Left lung (tissue), 14 donors: ENCODE measurements at places on chromosomes 3 and 15.

GRCh38 chr3:117509858-117510257 is 800.3 kb downstream of the TUSC7 start:
- DNase-seq = no peak

GRCh38 chr3:13040361-13041074 is 32.7 kb downstream of the IQSEC1 start:
- no peak for DNase-seq

DNA sequence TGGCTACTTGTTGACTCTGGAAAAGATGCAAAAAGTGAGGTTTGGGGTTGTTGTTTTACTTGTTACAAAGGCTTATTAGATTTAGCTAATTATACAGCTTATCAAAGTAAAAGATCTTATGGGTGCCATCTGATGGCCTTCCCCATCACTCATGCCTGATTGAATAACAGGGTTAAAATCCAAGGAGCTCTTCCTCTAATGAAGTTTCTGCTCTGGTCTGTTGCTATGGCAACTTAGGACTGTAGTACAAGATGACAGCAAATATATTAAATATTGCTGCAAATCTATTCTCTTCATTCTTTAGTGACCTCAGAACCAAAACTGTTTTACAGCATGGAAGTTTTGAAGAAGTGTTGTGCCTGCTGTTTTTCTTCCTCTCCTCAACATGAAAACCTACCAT is 45.6 kb upstream of the SRGAP3 start:
- DNase-seq = no peak

GRCh38 chr3:114132500-114132899 is 46.4 kb downstream of the DRD3 start:
- no peak for DNase-seq

DNA sequence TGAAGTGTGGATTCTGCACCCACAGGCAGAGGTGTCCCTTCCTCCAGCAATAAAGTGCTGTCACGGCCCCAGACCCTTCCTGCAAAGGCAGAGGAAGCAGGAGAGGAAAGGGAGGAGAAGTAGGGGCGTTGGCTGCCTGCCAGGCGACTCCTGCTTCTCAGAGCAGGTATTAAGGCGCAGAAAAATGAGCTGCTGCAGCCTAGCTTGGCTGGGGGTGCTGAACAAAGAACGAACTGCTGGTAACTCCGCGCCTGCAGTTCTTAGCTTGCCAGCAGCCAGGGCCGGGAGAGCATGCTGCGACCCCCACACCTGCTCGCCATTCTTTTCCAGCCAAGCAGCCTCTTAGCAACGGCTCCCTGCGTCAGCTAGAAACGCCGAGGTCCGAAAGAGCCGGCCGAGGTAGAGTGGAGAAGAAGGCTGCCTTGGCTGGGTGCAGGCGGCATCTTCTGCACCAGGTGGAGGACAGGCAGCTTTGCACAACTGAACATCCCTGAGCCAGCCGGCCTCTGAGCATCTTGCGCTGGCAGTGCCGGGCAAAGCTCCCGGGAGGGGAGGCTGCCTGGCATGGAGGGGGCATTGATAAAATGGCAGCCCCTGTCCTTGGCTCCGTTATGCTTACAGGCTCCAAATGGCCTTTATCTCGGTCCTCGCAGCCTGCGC is 296.0 kb downstream of the MEX3B start:
- DNase-seq = peak; percentile 63

GRCh38 chr3:81743096-81744025 is 18.1 kb downstream of the GBE1 start:
- DNase-seq = no peak

GRCh38 chr3:11547498-11547897 is 96.2 kb downstream of the VGLL4 start:
- DNase-seq = no peak

GRCh38 chr3:74287557-74287956 is 326.9 kb downstream of the CNTN3 start:
- no peak for DNase-seq

- DNase-seq = no peak
Observed at GRCh38 chr3:38383156-38383875, 36.7 kb downstream of the XYLB start.

GRCh38 chr15:41128174-41128902 is 12.3 kb upstream of the INO80 start:
- no peak for DNase-seq

DNA sequence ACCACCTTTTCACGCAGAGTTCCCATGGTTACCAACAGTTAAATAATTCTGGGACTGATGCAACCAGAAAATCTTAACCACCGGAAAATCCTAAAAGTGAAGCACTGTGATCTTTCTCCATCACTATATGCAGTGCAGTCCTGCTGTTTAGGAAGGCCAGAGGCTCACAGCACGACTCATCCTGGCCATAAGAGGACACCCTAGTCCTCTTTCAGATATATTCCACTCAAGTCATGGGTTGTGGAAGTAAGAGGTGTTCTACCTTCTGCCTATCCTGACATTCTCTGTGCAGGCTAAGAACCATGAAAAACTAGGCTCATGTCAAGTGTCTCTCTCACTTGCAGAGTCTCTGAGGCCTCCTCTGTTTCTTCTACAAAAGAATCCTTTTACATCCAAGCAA is 67.2 kb downstream of the DHX30 start:
- DNase-seq = no peak

DNA sequence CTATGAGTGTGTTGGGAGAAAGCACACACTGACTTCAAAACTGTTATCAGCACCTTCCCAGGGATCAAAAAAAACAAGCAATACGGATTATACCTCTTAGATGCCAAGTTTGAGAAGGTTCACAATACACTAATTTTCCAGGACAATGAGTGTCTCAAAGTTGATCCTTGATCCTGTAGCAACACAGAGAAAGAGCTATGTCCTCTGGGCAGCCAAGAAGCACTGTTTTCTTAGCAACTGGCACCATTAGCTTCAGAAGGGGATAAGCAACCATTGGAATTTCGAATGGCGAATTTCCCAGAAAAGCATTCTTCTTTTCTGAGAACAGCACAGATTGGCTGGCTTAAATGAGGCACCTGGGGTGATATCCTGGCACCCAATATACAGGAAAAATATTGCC is 270.3 kb upstream of the RORA start:
- no peak for DNase-seq

DNA sequence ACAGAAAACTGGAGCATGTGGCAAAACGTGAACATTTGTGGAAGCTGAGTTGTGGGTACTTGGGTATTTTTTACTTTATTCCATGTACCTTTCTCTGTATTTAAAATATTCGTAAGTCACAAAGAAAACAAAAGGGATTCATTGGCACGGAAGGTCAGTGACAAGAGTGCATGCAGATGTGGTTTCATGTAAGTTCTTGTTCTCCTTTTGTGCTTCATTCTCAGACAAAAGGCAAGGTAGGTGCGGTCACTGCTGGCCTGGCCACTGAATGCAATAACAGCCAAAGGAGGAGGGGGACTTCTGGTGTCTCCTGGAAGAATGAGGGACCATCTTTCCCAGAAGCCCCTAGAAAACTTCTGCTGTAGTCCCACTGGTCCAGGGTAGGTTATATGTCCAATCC is 200.0 kb upstream of the TOPAZ1 start:
- no peak for DNase-seq

DNA sequence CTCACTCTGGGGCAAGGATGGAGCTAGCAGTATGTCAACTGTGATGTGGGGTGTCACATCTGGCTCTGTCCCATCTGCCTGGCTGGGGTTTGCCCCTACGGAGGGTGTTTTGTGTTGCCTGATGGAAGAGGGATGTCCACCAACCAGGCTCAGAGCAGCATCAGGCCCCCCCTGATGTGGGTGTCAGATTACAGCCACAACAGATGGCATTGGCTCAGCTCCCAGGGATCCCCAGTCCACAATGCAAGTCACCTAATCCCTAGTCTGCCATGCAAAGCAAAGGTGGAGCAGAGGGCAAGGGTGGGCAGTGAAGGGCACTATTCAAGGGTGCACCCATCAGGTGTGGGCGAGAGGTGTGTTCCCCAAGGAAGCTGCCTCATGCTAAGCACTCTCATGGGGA is 48.9 kb upstream of the AMOTL2 start:
- no peak for DNase-seq

DNA sequence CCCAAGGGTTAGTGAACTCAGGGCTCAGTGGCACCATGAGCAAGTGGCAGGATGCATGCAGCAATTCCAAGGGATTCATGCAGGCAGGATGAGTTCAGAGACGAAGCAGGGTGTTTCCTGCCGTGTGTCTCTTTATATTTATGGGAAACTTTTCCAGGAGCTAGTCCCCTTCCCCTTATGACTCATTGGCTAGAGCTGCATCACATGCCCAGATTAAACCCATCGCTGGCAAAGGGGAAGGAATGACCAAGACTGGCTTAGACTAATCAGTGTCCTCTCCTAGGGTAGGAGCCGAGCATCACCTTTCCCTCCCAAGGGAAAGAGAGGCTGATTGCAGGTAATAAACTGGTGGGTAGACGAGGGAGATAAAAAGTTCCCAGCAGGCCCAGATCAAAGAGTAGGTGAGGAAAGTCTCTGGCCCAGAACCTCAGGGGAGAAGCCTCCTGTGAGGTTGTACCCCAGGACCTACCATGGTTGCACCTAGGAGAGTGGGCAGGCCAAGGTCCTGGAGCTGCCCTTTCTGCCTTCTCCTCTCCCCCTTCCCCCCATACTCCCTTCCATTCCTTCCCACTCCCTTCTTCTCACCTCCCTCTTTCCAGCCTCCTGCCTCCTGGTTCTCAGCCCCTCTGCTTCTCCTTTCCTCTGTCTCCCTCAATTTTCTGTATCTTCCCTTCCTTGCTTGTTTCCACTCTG is 67.8 kb upstream of the ITGA11 start:
- no peak for DNase-seq

DNA sequence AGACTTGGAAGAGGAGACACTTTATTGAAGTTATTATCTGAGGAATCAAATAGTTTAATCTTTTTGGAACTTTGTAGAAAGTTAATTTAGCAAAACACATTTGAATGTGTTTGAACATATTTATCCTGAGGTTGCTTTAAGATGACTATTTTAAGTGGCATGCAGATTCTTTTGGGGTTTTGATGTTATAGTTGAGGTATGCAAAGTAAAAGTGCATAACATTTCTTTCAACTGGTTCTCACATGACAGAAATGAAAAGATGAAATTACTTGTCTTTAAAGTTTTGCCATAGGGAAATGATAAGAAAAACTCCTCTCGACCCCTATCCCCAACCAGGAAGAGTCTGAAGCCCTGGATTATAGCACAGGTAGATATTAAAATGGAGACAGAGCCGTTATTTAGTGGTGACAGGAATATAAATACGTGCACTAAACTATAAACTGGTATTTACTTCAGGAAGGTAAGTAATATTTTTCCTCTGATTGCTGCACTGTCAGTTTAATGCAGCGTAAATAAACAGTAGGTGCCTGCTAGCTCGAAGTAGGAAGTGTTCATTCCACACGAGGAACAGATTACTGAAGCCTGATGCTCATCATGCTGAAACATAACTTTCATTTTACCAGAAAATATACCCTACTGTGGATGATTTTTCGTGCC is 15.1 kb upstream of the SATB1 start:
- DNase-seq = no peak

- no peak for DNase-seq
Observed at GRCh38 chr15:64144565-64145281, 6.8 kb upstream of the SNX22 start.

DNA sequence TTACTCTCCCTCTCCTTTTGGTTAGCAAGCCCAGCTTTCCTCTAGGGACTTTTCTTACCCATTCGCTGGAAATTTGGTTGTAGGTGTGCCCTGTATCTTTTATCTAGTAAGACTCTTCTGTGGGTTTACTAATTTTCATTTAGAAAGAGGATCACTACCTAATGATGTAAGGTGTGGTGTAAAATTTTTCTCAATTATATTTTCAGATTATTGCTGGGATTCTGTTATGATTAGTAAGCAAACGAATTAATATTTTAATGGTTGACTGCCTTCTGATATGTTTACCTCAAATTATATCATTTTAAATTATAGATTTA is 28.5 kb downstream of the PLCL2 start:
- no peak for DNase-seq

GRCh38 chr3:104629038-104629437 is 737.7 kb upstream of the ALCAM start:
- DNase-seq = no peak

GRCh38 chr3:131708241-131708640 is 205.5 kb upstream of the MRPL3 start:
- DNase-seq = no peak

DNA sequence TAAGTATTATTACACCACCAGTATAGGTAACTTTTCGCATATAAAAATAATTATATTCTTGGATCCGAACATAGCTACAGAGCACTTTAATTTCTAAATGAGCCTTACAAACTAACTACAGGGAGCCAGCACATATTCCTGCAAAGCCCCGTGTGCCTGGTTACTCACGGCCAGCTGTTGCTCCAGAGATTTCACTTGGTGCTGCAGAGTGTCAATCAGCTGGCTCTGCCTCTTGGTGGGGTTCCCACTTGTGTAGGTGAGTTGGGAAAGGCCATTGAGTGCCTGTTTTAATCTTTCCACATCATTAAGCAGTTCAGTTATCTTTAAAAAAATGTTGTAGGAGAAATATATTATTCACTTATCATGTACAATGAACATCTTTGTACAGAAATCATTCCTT is 98.9 kb downstream of the UACA start:
- no peak for DNase-seq

- no peak for DNase-seq
Observed at GRCh38 chr15:69834761-69835160, 263.0 kb downstream of the TLE3 start.

- DNase-seq = no peak
Observed at GRCh38 chr3:71482771-71483170, 100.8 kb downstream of the FOXP1 start.

- no peak for DNase-seq
Observed at GRCh38 chr3:152650177-152650576, 184.8 kb upstream of the P2RY1 start.

DNA sequence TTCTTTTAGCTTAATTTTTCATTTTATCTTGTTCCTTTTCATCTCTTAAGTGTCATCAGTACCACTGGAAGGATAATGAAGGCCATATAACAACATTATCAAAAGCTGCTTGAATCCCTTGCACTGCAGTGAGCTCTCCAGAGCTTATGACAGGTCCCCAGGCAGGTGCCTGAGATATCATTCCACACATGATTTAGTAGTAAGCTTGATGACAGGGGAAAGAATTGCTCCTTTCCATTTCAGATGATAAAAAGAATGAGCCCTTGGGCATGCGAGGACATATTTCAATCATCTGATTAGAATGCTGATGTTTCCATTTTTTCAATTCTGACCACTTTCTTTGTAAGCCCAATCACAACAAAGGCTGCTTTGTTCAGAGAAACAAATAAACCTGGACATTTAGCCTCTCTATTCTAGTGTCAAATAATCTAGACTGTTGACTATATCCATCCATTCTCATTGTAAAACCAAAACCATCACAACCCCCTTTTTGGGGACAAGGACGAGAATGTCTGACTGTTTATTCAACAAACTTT is 567.8 kb downstream of the IGSF11 start:
- DNase-seq = no peak

- no peak for DNase-seq
Observed at GRCh38 chr15:64288999-64289398, 67.0 kb downstream of the CSNK1G1 start.

GRCh38 chr3:177146646-177147045 is 50.6 kb downstream of the TBL1XR1 start:
- DNase-seq = no peak

GRCh38 chr3:24348348-24348747 is 146.3 kb downstream of the THRB start:
- DNase-seq = no peak

- DNase-seq = peak; percentile 68
Observed at GRCh38 chr3:161372321-161373260, 1.3 kb upstream of the SPTSSB start.
